ENCODE measurements at places on chromosomes 3 and 15. TPM values are rescaled to one million over a fixed set of nuclear protein-coding genes. Genes with fewer than 3 reads are reported as not detected.

GRCh38 chr3:7503431-7503830 lies 642.5 kb downstream of the GRM7 start:
- DNase-seq: no peak

- no peak for DNase-seq
These were observed 48.5 kb downstream of the CGNL1 start for GRCh38 chr15:57424628-57425405.

- DNase-seq: no peak
These were observed 87.9 kb upstream of the SLC24A5 start for GRCh38 chr15:48032911-48033310.

GRCh38 chr3:55702822-55703221 lies 215.7 kb upstream of the WNT5A start:
- no peak for DNase-seq

- no peak for DNase-seq
These were observed 115.7 kb upstream of the TSPAN3 start for GRCh38 chr15:77186594-77187011.

The HEG1 gene
- total RNA-seq: 20.7 TPM

- DNase-seq: no peak
These were observed 1.1 kb downstream of the CNBP start for GRCh38 chr3:129182390-129183185.

DNA sequence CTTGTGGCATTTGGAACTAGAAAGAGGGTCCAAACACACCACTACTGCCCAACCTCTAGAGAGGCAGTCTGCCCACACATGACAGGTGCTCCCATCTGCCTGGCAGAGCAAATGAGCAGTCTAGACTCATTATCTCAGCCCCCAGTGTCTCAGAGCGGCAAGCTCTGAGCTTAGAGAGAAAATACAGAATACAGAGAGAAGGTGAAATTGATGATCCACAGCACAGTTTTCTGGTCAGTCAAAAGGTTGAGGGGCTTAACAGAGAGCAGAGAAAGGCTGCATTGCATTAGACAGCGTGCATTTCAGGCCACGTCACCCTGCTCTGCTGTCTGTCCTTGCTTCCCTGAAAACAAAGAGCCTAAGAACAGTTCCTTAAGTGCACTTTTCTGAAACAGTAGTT lies 135.1 kb downstream of the KCNMB2 start:
- no peak for DNase-seq

DNA sequence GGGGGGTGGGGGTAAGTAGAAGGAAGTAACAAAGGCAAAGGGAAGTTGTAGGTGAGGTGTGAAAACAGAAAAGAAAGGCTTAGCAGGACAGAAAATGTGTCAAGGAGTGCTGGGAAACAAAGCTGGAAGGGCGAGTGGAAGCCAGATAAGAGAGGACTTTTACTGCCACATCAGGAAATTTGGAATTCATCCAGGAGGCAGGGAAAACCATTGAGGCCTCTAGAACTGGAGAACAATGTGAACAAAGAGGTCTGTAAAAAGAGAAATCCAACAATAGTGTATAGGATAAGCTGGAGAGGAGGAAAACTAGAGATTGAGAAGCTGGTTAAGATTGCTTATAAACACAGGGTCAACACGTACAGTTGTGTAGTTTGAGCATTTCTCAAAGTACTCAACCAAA lies 116.6 kb downstream of the NTRK3 start:
- DNase-seq: no peak

The DNAH12 gene
- total RNA-seq: not detected

The ETV5 gene
- 1.2 TPM for total RNA-seq

DNA sequence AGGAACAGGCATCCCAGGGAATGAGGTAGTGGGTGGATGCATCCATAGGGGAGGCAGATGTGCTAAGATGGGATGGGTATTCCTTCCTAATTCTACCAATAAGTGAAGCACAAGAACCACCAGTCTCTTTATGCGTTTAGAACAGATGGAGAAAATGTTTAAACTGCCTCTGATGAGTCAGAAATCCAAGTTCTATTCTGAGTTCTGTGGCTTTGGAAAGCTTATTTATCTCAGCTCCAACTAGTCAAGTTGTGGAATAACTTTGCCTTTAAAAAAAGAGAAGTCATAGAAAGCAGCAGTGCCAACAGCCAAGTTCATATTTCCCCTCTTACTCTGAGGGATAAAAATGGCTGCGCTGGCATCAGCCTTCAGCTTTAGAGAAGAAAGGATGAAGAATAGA lies 761.7 kb downstream of the IGSF11 start:
- DNase-seq: no peak

The CCR3 gene
- total RNA-seq: not detected

The RAB43 gene
- 38.8 TPM for total RNA-seq

- no peak for DNase-seq
These were observed 184.2 kb upstream of the STAC start for GRCh38 chr3:36196058-36196457.

DNA sequence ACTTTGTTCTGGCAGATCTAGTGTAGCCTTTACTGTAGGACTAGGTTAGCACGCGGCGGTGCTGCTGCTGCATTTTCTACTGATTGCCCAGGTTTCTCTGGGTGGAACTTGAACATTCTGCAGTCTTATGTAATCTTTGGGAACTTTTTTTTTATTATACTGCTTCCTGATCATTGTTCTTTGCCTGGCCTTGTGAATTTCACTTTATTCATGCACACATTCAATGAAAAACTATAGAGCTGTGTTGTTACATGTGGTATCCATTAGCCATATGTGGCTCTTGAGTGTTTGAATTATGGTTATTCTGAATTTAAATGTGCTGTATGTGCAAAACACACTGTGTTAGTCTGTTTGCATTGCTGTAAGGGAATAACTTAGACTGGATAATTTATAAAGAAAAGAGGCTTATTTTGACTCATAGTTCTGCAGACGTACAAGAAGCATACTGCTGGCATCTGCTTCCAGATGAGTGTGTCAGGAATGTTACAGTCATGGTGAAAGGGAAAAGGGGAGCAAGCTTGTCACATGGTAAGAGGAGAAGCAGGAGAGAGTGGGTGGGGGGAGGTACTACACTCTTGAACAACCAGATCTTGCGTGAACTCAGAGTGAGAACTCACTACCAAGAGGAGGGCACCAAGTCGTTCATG lies 26.5 kb downstream of the MEF2A start:
- no peak for DNase-seq

GRCh38 chr3:116153174-116153573 lies 292.1 kb downstream of the LSAMP start:
- no peak for DNase-seq

GRCh38 chr3:14438929-14439328 lies 36.5 kb downstream of the SLC6A6 start:
- no peak for DNase-seq

The CFAP100 gene
- not detected for total RNA-seq

The NSMCE3 gene
- 8.7 TPM for total RNA-seq

The GOLGA8M gene
- 1.8 TPM for total RNA-seq

- DNase-seq: no peak
These were observed 17.1 kb downstream of the BLOC1S6 start for GRCh38 chr15:45604326-45604725.

DNA sequence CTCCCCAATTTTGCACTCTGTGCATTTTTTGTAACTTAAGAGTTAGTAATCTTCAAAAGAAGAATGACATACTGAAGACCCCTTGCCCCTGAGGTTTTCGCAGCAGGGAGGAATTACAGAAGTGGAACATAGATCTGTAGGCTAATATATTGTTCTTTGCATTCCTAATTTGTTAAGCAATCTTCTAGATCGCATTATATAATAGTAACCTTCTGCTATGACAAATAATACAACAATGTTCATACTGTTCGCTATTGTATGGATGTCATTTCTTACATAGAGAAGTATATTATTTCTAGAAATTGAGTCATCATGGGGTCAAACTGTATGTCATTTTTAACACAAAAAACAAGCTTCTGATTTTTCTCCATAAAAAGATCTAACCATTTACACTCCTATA lies 95.8 kb upstream of the TGFBR2 start:
- no peak for DNase-seq

The GOLIM4 gene
- total RNA-seq: 6.5 TPM

The MUC20 gene
- total RNA-seq: 0.26 TPM

DNA sequence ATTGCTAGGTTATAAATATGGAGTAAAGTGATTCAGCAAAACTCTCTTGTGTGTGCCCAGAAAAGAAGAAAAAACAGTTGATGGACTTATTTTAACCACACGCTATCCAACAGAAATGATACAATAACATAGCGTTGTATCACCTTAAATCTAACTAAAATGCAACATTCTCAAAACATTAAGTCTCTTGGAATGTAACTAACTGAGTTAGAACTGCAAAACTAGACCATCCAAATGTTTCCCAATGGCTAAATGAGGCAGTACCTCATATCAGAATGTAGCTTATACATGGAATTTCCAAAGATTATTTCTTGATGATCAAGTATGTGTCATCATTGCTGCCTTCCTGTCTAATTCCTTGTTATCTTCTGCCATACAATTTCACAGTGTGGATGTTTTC lies 187.9 kb downstream of the CNTN3 start:
- DNase-seq: no peak

The SAMMSON gene
- not detected for total RNA-seq

DNA sequence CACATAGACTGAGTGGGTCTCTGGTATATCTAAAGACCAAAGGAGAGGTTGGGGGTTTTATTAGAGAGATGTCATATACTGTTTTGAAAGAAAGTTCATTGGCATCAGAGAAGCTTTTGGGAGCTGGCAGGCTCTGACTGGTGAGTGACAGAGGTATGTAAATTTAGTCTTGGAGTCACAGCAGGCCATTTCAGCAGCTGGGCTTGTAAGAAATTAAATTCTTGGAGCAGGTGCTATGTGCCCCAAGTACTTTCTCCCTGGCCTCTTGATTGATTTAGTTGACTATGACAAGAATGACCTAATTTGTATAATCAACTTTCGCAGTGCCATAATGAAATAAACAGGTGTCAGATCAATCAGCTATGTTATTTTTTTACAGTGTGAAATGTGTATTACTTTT lies 47.8 kb upstream of the CDAN1 start:
- DNase-seq: no peak

DNA sequence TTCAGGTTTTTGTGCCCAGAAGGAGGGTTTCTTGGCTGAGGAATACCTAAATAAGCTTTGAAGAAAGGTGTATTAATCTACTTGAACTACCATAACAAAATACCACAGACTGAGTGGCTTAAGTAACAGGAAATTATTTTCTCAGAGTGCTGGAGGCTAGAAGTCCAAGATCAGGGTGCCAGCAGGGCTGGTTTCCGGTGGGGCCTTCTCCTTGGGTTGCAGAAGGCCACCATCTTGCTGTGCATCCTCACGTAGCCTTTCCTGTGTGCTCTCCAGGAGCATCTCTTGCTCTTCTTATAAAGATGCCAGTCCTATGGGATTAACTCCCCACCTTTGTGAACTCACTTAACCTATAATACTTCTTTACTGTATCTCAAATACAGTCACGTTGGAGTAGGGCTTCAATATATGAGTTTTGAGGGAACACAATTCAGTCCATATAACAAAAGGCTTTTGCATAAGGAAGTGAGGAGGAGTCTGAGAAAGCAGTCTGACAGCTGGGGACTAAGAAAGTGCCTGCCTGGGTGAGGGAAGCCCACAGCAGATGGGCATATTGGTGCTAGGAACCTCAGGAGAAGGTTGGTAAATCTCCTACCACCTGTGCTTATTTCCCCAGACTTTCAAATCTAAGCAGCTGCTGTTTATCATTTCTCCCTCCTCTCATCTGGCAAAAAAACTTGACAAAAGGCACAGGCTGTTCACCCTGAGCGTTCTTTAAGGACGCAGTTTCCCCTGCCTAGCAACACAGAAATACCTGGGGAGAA lies 89.6 kb upstream of the CBLB start:
- DNase-seq: no peak

DNA sequence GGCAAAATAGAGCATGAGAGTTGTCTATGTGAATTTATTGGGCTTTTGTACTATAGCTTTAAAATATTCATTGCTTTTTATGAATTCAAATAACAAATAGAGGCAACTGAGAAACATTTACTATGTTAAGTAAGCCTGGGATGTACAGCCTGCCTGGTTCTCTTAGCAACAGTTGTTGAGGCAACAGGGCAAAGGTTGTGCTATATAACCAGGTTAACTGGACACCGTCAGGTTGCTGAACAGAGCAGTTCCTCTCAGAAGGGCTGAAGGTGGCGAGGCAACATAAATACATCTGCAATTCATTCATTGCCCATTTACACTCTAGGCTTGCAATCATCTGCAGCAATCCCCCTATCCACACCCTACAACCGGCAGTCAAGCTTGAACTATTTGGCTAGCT lies 78.2 kb downstream of the GTF2E1 start:
- no peak for DNase-seq

The COL6A5 gene
- not detected for total RNA-seq

The DUOXA2 gene
- not detected for total RNA-seq

The SH3GL3 gene
- not detected for total RNA-seq

The MAP6D1 gene
- total RNA-seq: 6.5 TPM

DNA sequence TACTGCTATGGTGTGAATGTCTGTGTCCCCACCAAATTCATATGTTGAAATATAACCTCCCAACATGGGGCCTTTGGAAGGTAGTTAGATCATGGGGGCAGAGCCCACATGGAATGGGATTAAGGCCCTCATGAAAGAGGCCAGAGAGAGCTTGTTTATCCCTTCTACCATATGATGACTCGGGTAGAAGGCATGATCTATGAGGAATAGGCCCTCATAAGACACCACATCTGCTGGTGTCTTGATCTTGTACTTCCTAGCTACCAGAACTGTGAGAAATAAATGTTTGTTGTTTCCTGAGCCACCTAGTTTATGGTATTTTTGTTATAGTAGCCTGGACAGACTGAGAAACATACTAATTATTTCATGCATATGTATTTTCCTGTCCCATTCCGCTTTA lies 51.9 kb downstream of the WWTR1 start:
- DNase-seq: no peak

GRCh38 chr15:94416820-94417219 lies 185.5 kb downstream of the MCTP2 start:
- DNase-seq: no peak

The GOLGA8K gene
- total RNA-seq: 0.49 TPM

- no peak for DNase-seq
These were observed 26.0 kb downstream of the SORD start for GRCh38 chr15:45048794-45049631.

GRCh38 chr3:85592256-85592655 lies 633.5 kb downstream of the CADM2 start:
- no peak for DNase-seq

GRCh38 chr3:35320646-35321407 lies 318.5 kb upstream of the ARPP21 start:
- no peak for DNase-seq

The TFRC gene
- 550 TPM for total RNA-seq

The CDC25A gene
- total RNA-seq: 55.7 TPM

The SPCS1 gene
- total RNA-seq: 137 TPM

DNA sequence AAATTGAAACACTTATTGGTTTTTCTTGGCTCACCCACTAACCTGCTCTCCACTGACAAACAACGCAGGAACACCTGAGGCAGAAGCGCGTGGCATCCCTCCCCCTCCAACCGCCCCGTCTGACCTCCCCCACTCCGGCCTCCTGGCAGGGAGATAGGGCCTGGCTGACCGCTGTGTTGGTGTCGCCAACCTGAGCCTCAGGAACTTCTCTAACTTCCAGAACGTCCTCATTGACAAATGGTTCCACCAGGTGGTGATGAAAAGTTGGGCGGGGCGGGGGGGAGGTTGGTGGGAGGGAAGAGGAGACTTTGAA lies 22.8 kb downstream of the IL17RD start:
- no peak for DNase-seq

The SENP7 gene
- 10.1 TPM for total RNA-seq

GRCh38 chr3:45366290-45366689 lies 22.1 kb upstream of the LARS2 start:
- no peak for DNase-seq

The DPPA4 gene
- 0.54 TPM for total RNA-seq
